ENCODE measurements at places on chromosomes 2 and 18.

GRCh38 chr18:26717123-26717719 lies 148.3 kb downstream of the AQP4 start:
- DNase-seq = no peak

DNA sequence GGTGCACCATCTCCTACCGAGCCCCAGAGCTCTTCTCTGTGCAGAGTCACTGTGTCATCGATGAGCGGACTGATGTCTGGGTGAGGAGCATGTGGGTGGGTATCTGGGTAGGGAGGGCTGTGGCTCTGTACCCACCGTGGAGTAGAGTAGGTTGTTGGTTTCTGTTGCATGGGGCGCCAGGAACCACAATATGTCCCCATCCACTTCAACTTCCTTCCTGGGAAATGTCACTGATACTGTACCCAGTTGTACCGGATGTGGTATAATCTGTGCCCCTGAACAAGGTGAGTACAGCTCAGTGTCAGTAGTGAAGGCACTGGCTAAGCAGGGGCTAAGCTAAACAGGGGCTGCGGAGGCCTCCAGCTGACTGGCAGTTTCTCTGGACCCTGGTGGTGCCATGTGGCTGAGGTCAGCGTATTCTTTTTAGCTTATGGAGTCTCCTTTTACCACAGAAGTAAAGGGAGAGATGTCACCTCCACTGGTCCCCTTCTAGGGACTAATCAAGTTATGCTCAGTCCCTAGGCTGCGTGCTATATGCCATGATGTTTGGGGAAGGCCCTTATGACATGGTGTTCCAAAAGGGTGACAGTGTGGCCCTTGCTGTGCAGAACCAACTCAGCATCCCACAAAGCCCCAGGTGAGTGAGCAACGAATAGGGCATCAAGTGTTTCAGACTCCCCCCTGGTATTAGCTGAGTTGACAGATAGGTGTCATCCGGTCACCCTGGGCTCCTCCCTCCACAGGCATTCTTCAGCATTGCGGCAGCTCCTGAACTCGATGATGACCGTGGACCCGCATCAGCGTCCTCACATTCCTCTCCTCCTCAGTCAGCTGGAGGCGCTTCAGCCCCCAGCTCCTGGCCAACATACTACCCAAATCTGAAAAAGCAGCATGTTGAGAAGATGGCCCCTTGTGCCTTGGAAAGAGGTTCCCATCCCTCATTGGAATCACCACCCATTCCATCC lies 2.7 kb downstream of the STK16 start:
- no peak for DNase-seq

DNA sequence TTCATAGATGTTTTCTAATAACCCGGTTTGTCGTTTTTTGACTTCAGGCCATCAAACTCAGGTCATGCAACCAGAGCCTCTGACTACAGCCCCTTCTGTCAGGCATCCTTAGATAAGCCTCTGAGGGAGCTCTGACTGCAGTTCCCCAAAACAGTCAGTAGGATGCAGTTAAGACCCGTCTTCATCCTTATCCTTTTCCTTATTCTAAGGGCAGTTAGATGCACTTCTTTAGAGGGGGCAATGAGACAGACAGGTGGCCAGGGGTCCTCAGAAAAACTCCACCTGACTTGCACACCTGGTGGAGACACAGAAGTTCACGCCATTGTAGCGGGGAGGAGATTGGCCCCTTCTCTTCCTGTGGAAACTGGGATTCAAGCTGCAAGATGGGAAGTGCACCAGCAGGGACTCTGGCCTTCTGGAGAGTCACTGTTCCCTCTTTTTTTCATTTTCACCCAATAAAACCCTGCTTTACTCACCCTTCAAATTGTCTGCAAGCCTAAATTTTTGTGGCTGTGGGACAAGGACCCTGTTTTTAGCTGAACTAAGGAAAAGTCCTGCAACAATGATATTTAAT lies 104.8 kb upstream of the TFPI start:
- DNase-seq = no peak

GRCh38 chr2:9644603-9645002 lies 13.8 kb upstream of the YWHAQ start:
- DNase-seq = no peak

DNA sequence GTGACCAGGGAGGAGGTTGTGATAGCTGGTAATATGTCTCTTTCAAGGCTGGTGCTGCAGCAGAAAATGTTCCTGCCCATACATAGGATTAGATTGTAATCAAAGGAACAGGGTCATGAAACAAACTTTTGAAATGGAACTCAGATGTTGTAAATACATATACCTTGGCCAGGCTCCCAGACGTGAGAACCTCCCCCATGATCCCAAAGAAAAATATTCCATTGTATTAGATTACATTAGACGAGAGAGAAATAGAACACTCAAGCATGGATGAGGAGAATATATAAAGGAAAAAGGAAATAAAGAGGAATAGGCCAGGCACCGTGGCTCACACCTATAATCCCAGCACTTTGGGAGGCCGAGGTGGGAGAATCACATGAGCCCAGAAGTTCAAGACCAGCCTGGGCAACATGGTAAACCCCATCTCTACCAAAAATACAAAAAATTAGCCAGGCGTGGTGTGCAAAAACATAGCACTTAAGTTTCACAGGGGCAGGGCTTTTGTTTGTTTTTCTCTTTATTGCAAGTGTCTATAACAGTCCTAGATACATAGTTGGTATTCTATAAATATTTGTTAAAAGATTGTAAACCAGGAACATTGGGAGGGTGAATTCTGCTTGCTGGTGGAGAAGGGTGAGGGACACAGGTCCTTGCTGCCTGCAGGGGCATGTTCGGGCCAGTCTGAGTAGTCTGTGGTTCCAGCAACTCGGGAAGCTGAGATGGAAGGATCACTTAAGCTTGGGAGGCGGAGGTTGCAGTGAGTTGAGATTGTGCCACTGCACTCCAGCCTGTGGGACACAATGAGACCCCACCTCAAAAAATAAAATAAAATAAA lies 52.8 kb downstream of the RPL37A start:
- no peak for DNase-seq

- DNase-seq = no peak
Measured at GRCh38 chr2:241941691-241942301, 72.3 kb downstream of the RTP5 start.

- no peak for DNase-seq
Measured at GRCh38 chr2:197209246-197209645, 101.3 kb downstream of the ANKRD44 start.

DNA sequence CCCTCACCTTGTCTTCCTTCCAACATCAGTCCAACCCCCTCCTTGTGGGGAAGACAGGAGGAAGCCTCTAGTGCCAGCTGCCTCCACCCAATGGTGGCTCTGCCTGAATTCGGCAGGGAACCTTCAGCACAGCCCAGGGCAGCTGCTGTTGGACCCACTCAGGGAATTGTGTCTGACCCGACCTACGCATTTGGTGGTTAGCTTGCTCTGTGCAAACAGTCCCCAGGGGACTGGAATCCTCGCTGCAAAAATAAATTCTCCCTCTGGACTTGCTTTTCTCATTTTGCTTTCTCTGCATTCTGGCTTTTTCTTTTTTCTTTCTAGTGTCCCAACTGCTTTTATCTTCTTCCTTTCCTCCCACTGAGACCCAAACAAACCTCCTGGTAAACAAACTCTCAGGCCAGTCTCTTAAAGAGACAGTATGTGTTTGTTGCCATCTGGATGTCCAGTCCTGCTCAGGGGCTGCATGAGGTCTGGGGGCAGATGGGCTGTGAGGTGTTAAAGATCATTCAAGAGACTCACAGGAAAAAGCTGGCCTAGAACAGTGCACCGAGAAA lies 137.7 kb upstream of the HAAO start:
- DNase-seq = no peak

- DNase-seq = no peak
Measured at GRCh38 chr2:13113002-13113401, 396.3 kb downstream of the TRIB2 start.

DNA sequence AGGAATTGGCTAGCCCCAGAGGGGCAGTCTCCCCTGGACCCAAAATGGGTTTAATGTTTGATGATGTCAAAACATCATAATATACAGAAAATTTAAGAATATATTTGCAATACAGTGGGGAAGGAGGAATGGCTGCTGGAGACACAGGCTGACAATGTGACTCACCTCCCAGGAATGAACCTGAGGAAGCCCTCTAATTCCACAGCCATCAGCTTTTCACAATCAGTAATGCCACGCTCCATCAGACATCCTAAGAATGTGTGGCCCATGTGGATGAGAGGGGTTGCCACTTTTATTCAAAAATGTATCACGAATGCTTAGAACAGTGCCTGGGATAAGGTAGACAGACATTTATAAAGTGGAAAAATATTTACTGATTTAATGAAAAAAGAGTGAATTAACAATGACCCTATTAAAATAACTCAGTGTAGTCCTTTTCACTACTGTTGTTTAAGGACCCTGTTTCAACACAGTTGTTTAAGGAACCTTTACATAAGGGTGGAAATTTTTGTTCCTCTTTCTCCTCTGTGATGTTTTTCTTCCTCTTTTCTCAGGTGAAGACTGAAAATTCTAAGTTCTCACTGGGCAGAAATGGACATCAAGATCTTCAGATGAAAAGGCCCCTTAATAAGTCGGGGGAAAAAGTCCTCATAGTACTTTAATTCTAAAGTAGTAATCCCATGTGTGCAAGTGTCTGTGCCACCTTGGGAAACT lies 17.5 kb upstream of the TMEM163 start:
- no peak for DNase-seq

GRCh38 chr2:46180189-46180588 lies 117.0 kb upstream of the EPAS1 start:
- no peak for DNase-seq

- DNase-seq = no peak
Measured at GRCh38 chr18:51490860-51491259, 293.4 kb upstream of the MEX3C start.

DNA sequence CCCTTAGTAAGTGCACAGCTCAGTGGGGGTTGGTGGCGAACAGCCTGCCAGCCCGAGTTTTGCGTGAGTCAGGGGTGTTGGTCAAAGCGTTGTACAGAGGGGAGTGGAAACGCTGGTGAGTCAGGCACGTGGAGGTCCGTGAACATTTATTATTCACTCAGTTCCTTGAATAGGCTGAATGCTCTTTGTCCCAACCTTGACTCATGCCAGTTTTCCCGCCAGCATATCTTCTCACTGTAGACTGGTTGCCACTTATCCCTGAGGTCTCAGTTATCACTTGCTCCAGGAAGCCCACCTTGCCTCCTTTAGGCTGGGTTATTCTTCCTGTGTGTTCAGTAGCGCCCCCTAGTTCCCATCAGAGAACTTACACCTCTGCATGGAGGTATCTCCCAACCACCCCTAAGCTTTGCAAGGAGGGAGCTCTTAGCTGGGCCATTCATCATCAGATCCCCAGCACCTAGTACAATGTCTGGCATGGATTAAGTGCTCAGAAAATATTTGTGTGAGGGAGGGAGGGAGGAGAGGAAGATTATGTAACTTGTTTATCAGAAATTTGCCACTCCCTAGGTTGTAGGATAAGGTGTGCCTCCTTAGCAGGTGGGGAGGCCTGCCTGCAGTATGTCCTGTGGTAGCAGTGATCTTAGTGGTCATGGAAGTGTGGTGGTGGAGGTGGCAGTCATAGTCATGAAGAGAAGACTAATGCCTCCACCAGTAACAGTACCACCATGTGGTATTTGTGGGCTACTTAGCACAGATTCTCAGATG lies 72.1 kb downstream of the CABLES1 start:
- no peak for DNase-seq

DNA sequence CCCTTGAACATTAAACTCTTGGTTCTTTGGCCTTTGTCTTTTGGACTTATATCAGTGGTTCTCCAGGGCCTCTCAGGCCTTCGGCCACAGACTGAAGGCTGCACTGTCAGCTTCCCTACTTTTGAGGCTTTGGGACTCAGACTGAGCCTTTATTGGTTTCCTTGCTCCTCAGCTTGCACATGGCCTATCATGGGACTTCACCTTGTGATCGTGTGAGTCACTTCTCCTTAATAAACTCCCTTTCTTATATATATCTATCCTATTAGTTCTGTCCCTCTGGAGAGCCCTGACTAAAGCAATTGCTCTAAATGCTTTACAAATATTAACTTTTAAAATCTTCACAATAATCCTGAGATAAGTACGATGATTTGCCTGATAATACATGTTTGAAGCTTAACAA lies 353.6 kb upstream of the TRIB2 start:
- no peak for DNase-seq

- no peak for DNase-seq
Measured at GRCh38 chr18:50711386-50711785, 108.4 kb downstream of the MRO start.

GRCh38 chr18:12857215-12857905 lies 26.7 kb downstream of the PTPN2 start:
- no peak for DNase-seq

DNA sequence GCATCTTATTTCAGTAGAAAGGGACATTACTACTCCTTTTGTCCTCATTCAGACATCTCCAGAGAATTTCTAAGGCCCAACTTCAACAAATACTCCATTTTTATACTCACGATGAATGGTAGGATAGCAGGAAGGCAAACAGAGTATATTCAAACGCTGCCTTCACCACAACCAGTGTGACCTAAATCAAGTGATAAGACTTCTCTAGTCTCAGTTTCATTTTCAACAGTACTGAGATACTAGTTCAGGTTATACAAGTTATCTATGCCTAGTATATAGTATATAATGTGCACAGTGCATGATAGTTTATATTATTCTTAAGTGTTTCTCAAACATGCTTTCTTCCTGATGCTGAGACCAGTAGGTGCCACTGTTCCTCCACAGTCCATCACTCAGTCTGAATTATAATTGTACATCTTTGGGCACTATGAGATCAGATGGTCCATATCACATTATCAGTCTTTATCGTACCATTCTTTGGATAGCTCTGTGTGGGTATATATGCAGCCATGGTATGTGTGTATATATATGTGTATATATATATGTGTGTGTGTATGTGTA lies 66.3 kb upstream of the RPE start:
- DNase-seq = no peak

DNA sequence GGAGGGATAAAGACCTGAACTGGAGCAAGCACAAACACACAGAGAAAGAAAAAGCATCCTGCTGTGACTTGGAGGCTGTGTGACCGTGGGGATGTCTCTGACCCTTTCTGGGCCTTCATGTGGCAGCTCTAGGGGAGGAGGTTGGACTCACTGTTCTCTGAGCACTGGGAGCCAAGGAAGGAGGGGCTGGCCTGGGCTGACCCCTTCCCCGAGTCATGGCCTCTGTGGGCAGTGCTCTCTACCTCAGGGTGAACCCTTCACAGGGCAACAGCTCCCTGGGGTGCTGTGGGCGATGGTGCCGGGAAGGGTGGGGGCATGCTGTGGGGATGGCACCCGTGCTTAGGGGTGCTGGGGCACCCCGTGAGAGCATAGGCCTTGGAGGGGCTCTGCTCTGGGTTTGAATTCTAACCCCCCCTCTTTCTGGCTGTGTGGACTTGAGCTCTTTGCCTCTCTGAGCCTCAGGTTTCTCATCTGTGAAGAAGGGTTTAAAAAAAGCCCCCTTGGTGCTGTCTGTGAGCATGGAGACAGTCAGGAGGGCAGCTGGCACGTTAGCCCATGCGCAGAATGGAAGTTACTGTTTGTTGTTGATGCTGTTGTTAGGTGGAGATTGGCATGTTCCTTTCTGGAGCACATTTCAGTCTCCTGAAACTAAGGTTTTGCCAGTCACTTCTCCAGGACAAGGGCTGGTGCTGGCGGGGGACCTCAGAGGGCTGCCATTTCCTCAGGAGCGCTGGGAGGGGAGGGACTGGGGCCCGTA lies 700 bp downstream of the TOGARAM2 start:
- no peak for DNase-seq

GRCh38 chr2:170086751-170087412 lies 91.1 kb upstream of the MYO3B start:
- DNase-seq = no peak

- no peak for DNase-seq
Measured at GRCh38 chr18:76518123-76518859, 23.2 kb upstream of the ZNF516 start.

Measured in activated gamma-delta T cell (primary cell).